ENCODE measurements at places on chromosomes 5 and 9.

- DNase-seq: no peak
Observed at GRCh38 chr5:156019571-156020180, 307.3 kb upstream of the SGCD start.

DNA sequence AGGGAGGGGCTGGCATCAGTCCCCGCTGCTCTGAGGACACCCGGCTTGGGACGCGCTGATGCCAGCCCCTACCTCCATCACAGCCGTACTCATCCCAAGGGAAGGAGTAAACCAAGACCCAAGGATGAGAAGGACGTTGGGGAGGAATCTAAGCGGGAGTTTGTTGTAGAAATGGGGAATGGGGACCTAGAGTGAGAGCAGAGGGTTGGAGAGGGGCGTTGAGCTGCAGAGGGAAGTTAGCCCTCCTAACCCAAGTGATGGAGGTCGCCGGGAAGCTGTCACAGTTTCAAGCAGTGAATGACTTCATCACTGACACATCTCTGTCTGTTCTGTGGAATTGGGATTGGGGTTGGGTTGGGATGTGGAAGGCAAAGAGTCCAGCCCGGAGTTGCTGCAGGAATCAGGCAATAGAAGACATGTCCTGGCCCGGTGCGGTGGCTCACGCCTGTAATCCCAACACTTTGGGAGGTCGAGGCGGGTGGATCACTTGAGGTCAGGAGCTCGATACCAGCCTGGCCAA, 759 bp upstream of the SUSD1 start:
- no peak for DNase-seq

GRCh38 chr5:112738191-112738560, 491 bp downstream of the APC start:
- DNase-seq: no peak

DNA sequence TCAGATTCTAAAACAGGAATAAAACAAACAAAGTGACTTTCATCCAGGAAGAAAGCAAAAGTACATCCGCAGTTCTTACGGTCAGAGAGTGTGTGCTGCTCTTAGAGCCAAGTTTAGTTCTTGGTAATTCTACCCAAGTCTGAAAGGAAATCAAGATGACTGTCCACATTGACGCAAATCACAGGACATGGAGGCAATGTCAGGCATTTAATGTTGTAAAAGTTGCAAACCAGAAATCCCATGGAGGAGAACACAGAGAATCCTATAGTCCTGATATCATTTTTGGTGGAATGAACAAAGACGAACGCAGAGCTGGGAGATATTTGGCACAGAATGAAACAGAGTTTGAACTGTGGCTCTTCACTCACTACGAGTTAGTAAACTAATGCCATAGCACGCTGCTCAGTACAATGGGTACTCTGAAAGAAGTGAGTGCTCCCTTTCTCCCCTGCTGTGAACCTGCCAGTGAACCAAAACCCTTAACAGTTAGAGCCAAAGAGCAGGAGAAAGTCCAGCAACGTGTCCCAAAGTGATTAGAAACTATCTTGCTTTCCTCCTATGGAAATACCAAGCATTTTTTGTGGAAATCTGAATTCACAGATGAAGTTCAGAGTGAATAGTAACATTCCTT, 74.3 kb downstream of the MUSK start:
- no peak for DNase-seq

GRCh38 chr5:81749561-81750307, 1.2 kb downstream of the SSBP2 start:
- peak; percentile 50 for DNase-seq

DNA sequence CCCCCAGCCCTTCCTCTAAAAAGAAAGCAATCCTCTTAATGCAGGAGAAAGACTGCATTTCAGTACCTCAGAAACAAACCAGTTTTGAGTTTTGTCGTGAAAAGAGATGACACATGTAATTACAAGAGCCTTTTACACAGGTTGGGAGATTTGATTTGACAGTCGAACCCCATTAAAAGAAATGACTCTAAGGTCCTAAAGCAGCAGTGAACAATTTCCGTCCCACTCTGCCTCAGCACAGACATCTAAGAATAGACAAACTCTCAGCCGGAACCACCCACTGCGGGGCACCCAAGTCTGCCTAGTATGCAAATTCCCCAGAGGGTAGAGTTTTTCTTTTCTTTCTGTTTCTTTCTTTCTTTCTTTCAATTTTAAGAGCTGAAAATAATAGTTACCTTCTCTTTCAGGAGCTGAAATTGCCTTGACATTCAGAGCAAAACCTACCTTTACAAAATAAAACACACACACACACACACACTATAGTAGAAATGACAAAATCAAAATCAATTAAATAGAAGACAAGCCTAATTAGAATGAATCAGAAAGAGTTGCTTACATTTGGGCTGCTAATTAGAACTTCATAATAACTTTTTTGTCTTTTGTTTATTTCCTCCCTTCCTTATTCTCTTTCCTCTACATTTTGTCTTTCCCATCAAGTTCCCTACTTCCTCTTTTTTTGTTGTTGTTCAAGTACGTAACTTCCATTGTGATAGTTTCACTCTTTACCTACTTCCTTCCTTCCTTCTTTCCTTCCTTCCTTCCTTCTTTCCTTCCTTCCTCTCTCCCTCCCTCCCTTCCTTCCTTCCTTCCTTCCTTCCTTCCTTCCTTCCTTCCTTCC, 65.1 kb downstream of the BASP1 start:
- no peak for DNase-seq

GRCh38 chr5:84494453-84494852, 109.8 kb upstream of the EDIL3 start:
- DNase-seq: no peak

DNA sequence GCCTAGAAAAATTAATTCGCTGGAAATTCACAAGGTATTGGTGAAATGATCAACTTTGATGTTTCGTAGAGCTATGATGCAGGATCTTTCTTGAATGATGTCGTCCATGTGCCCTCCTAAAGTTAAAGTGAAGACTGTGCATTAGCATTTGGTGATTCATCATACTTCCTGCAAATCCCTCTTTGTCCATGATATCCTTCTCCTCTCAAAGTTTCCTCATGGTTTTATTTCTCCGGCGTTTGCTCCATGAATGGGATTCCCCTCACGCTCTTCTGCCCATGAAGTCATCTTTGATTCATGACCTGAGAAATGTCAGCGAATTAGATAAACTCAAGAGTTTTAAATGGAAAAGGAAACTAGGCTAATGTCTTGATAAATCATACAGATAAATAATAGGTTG, 372.7 kb downstream of the PSAT1 start:
- DNase-seq: no peak

GRCh38 chr9:132267660-132268059, 87.1 kb downstream of the SETX start:
- DNase-seq: no peak

DNA sequence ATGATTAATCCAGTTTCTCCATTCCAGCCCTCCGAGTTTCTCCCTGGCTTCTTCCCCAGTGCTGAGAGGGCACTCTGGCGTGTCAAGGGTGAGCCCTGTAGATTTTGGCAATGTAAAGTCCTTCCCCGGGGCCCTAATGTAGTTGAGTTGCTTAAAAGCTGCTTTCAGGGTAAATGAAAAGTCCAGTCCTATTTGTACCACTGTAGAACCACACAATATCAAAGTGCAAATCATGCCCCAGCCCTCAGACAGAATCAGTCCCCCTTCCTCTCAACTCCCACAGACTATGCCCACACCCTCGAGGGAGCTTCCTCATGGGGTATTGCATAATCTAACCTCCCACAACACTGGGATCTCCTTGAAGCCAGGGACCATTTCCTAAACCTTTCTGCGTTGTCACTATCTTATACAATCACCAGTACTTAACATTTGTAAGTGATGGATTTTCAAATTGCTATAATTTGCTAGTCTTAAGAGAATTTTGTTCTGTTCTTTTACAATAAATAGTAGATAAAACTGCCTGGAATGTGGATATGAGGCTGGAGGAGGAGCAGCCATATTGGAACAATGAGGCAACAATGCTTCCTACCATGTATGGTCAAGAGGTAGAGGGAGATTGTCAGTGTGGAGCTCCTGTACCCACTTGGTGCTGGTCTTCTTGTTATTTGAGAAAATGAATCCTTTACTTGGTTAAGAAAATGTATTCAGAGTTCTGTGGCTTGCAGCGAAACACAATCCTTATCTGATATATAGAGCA, 34.4 kb downstream of the ZNF366 start:
- no peak for DNase-seq

- peak; percentile 57 for DNase-seq
Observed at GRCh38 chr5:168679515-168679920, 100.3 kb upstream of the PANK3 start.

GRCh38 chr9:87853302-87853701, 29.4 kb upstream of the SPATA31E1 start:
- DNase-seq: no peak

DNA sequence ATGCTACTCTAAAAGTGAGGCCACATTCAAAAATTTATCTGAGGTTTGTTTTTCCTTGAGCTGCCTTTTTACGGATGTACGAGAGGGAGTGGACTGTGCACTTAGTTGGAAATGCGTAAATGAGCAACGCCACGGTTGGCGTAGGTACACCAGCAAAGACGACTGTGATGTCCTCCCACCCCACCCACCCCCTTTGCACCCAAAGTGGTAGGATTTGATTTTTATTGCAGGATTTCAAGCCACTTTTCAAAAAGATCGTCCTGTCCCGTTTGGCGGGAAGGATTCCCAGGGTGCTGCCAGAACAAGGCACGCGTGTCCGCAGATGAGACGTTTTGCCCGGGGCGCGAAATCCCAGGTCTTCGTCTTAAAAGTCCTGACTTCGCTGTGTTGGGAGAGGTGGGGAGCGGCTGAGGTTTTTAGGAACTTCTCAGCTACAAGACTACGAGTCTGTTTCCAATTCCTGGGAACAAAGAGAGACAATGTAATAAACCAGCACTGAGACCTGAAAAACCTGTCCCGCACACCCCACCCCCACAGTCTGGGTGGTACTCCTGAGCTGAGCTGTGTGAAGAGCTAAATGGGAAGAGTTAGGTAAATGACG, 1.0 kb upstream of the TLE1 start:
- DNase-seq: no peak

DNA sequence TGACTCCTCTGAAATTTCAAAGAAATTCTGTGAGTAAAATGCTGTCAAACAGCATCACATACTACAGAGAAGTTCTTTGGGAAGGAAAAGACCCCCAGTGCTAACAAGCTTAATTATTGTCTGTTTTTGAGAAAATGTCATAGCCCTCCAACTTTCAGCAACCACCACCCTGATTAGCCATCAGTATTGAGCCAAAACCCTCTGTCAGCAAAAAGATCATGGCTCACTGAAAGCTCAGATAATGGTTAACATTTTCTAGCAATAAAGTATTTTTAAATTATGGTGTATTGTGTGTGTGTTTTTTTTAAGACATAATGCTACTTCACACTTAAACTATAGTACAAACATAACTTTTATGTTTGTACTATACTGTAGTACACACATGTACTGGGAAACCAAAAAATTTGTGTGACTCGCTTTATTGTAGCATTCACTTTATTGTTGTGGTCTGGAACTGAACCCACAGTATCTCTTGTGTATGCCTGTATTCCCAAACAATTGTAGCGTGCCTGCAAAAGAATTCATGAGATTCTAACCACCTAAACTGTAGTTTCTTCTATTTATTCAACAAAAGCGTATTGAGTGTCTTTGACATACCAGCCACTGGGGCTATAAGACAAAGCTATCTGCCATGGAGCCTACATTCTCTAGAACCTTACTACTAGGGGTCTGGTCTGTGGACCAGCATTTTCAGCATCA, 31.6 kb downstream of the TLE4 start:
- no peak for DNase-seq

- no peak for DNase-seq
Observed at GRCh38 chr9:13032585-13032984, 246.9 kb downstream of the MPDZ start.

- no peak for DNase-seq
Observed at GRCh38 chr9:127388856-127389238, 8.1 kb upstream of the SLC2A8 start.

DNA sequence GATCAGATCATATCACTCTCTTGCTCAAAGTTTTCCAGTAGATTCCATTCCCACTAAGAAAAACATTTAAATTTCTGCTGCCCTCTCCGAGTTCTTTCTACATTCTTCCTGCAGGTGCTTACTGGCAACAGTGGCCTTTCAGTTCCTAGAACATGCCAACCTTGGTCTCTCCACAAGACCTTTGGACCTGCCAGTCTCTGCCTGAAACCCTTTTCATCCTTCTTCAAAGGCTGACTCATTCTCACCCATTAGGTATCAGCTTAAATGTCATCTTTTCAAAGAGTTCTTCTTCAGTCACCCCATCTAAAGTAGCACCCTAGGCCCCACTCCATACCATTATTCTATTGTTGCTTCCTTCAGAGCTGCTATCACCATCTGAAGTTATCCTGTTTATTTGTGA, 21.8 kb downstream of the PPIC start:
- DNase-seq: no peak

DNA sequence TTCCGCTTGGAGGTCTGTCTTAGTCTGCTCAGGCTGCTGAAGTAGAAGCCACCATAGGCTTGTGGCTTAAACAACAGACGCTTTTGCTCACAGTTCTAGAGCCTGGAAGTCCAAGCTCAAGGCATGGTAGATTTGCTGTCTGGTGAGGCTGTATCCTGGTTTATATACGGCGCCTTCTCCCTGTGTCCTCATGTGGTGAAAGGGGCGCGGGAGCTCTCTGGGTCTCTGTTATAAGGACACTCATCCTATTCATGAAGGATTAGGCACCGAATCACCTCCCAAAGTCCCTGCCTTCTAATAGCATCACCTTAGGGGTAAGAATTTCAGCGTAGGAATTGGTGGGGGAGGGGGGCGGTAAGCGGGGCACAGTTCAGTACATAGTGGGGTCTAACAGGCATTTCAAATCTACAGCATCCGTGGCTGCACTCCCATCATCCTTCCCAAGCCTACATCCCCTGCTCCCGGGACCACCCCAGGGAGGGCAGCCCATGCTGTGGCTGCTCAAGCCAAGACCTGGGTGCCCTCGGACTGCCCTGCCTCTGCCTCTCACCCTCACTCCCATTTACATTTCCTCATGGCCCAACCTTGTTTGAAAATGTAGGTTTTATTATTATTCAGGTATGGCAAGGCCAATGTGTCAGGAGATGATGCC, 15.1 kb upstream of the LPCAT1 start:
- no peak for DNase-seq

DNA sequence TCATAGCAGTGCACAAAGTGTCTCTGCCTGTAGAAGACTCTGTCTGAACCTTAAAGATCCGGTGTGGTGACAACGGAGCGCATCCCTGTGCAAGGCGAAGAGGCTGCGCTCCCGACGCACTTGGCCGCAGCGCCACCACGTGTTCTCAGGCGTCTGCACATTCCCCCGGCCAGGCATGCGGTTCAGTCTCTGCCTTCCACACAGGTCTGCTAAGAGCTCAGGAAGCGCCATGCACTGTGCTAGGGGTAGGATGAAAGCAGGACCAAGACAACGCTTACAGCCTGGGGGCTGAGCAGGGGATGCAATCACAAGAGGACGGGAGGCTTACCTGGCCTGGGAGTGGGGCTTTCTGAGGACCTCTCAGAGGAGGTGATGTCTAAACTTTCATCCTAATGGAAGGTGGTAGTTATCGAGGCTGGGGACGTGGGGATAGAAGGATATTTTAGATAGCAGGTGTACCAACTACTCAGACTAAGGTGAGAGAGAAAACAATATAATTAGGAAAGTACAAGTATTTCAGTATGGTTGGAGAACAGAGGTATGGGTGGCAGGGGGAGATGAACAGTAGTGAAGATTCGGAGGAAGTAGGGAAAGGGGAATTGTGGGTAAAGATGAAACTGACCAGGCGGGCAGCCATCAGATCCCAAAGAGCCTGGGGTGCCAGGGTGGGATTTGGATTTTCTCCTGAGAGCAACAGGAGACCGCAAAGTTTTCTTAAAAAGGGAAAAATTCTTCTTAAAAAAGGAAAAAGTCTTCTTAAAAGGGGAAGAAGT, 13.3 kb downstream of the CAPSL start:
- peak; percentile 89 for DNase-seq

Data from stimulated activated CD4-positive, alpha-beta T cell treated with anti-CD3 and anti-CD28 coated beads, Interleukin-4, amount 100 ng/mL, for 24 hours (primary cell).